ENCODE measurements at places on chromosomes 4 and X.

DNA sequence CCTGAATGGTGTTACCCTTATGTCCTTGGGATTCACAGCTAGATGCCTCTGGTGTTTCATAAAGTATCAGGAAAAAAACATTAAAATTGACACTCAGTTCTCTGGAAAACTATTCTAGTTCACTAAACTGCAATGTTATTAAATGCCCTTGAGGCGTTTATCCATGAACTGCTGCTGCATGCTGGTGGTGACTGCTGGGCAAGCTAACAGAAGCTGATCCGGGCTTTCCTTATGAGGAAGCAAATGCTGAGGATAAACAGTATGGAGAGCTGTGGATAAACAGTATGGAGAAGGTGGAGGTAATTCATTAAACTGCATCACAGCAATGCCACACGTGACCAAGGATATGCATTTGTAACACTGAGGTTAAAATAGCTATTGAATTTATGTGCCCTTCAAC lies 227.0 kb downstream of the NR3C2 start:
- DNase-seq, result no peak

GRCh38 chrX:151151665-151152267 lies 24.6 kb upstream of the GPR50 start:
- DNase-seq, result peak; percentile 66

DNA sequence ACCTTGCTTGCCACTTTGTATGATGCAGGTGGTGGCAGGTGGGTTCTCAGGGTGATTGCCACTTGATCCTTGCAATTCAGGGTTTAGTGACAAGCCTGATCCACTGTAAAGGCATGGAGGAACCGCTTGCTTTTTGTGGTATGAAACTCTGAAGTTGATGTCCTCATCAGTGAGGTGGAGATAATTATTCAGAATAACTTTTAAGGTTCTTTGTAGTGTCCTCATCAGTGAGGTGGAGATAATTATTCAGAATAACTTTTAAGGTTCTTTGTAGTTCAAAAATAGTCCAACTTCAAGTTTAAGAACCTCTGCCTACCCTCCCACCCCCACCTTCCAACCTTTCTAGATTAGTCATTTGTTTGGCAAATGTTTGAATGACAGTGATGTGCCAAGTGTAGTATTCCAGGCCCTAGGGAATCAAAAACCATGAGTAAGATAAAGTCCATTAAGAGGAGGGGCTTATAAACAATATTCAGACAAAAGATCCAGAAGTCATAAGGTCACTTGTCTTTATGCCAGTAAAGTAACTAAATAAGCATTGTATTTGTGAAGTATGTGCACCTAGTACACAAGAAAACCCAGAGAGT lies 51.2 kb downstream of the DCUN1D4 start:
- DNase-seq, result no peak

DNA sequence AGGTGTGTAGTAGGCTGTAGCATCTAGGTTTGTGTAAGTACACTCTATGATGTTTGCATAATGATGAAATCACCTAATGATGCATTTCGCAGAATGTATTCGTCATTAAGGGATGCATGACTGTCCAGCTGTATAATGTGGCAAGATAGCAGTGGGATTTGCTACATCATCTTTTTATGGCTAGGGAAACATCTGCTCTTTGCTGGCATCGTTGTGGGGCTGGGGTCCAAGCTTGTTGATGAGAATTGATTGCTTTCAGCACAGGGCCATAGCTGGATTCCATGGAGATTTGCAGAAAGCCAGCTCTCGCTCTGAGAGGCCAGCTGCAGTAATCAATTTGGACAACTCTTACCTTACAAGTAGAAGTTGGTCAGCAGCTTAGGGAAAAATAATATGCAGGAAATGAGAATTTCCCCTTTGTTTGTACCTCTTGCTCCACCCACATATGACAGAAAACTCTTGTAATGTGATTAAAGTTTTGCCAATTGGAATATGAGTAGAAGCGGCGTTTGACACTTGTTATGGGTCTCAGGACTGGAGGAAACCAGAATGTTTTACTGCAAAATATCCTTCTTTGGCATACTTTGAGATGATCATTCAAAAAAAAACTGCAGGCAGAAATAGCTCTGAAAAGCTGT lies 310.5 kb downstream of the RAPGEF2 start:
- no peak for DNase-seq

DNA sequence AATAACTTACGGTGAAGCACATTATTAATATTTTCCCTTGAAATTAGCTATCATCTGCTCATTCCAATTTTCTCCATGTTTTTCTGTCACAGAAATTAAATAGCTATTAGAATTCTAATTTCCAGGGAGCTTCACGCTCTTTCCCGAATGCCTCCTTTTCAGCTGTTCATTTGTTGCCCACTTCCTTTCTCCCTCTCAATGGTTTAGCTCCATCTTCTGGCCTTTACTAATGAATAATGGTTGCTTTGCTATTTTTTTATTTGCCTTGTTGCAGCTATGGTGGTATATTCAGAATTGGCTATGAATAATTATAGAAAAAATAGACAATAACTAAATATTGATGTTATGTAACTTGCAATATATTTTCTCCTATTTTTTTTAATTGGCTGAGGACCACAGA lies 70.5 kb downstream of the GRIA2 start:
- DNase-seq, result no peak

DNA sequence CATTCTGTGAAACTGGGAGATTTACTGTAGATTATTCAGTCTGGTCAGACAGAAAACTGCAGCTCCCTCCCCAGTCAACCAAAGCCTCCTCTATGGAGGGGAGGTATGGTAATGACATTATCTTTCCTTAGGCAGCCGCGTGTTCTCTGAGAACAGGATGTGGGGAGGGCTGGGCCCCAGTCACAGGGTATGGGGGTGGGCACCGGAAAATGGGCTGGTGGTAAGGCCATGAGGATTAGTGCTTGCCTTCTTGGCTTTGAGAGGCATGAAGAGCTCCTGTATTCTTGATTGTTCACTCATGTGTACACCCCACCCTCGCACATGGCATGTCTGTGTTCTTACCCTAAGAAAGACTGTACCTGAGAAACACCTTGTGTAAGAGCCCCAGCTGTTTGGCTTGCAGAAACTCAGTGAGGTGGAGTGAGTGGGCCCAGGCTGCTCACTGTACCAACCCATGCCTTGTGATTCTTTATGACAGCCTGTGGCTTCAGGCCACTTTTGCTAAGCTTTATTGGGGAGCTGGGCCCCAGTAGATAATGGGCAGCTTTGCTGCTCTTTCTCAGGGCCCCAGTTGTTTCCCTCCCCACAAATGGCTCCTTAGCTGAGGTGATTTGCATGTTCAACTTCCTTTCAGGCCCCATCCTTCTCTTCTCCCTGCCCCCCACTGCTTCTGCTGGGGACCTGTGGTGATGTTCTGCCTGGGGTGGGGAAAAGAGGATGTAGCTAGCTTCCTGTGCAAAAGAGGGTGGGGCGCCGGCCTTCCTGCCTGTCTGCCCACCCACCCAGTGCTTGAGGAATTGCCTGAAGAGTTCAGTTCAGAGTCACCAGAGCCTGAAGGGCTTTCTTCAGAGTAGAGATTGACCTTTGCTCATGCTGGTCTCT lies 30.7 kb downstream of the MSN start:
- no peak for DNase-seq

DNA sequence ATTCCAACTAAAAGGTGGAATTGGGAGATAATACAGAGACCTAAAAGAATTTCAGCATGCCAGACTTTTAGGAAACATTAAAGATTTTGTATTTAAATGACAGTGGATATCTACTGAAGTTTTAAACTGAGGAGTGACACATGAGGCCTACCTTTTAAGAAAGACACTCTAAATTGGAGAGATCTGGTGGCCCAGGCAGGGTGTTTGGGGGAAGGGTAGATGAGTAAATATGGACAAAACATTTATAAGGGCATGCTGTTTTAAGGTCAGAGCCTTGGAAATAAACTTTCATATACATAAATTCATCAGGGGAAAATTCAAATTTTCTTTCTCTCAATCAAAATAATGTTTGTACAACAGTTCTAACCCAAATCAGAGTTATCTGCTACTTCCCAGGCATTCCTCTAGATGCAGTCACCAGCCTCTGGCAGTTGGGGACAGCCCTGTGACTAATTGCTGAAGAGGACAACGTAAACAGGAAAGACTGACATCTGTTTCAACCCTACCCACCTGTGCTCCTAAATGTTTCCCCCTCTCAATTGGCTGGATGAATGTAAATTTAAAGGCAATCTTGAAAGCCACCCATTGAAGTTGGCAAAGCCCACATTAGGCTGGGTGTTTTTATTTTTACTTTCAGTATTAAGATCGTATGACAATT lies 1646.9 kb upstream of the ADGRL3 start:
- peak; percentile 3 for DNase-seq

DNA sequence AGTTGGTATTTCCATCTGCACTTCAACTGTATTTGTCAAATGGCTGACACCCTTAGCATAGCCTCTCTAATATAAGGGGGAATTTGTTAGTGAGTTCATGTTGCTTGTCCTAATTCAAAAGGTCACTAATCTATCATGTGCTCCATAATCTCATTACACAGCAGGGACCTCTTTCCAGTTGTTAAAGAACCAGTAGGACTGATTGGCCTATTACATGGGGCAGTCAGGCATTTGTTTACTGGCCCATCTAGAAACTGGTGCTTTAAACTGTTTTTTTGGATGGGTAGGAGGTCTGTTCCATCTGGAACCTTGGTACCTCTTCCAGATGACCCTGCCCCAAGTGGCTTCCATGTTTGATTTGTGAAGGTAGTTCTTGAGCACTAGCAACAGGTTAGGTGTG lies 11.4 kb downstream of the ANK2 start:
- DNase-seq, result no peak

- no peak for DNase-seq
Observed at GRCh38 chrX:21047034-21047455, 327.2 kb upstream of the CNKSR2 start.

DNA sequence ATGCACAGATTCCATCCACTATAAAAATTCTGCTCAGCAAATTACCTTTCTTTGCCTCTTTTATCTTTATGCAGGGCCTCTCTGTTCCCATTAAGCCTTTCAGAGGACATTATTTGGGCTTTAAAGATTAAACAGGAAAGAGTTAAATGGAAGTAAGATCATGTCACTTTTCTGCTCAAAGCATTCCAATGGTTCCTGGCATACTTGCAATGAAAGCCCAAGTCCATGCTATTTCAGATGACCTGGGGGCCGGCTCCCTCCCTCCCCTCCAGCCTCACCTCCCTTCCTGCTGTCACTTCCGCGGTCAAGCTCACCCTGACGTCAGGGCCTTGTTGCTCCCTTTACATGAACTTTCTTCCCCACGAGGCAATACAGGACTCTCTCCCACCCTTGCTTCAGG lies 125.5 kb downstream of the C4orf51 start:
- no peak for DNase-seq

DNA sequence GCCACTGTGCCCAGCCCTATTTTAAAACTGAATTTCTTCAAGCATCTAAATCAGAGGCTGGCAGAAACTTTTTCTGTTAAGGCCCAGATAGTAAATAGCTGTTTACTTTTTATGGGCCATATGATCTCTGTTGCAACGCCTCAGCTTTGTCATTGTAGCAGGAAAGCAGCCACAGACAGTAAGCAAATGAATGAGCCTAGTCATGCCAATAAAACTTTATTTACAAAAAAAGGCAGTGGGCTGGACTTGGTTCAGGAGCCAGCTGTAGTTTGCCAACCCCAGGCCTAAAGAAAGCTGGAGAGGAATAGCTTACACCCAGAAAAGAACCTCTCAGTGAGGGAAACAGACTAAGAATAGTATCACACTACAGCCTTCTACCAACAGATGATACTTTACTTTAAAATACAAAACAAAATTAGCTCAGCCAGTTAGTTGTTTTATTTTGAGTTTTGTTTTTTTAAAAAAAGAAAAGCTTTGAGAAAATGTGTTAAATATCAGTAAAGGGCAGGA lies 25.5 kb downstream of the CHST7 start:
- no peak for DNase-seq

DNA sequence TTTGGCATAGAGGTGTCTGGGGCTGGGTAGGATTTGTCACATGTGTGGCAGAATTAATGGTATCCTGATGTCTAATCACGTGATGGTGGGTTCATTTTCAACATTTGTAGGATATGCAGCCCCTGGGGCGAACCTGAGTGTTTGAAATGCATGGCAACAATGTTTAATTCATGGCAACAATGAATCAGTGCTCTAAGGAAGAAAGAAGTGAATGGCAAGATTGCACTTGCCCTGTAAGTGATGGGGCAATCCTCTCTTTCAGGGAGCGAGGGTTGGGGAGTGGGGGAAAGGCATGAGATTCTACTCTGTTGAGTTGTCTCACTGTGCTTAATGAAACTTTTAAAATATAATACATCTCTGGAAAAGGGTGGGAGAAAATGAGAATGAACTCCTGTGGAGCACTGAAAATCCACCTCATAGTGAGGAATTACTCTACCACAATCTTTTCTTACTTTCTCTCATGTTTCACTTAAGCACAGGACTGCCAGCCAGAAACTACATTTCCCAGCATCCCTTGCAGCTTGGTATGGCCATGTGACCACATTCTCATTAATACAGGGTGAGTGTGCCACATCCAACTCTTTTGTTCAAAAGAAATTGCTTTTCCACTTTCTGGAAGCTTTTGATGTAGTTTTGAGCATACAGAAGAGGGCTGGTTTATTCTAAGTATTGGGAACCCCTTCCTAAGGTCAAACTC lies 64.0 kb upstream of the PGM2 start:
- DNase-seq, result no peak

- DNase-seq, result no peak
Observed at GRCh38 chr4:24674279-24674678, 89.9 kb upstream of the DHX15 start.

- DNase-seq, result peak; percentile 66
Observed at GRCh38 chr4:124262211-124263179, 450.0 kb downstream of the ANKRD50 start.

DNA sequence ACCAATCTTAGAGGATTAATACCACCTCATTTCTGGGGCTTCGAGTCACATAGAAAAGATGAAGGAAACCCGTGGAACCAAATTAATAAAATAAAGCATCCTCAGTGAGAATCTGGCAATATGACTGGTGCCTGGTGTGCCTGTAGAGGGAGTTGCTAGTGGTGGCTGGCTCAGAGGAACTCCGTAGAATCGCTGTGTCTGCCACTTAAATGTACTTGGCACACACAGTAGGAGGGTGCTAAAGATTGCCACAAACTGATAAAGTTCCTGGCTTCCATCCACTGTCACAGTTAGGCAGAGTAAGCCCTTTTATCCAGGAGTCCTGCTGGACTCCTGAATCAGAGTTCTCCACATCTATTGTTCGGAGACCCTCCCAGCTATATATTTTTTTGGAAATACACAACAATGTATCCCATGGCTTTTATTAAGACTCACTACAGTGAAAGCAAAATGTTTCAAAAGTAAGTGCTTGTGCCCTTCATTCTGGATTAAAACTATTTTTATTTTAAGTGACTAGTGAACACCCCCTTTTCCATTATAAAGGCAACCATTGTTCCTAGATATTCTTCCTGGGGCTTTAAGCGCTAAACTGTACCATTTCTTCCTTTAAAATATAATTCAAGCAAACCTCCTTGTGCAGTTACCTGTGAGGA lies 56.6 kb downstream of the KIF4A start:
- no peak for DNase-seq

- DNase-seq, result no peak
Observed at GRCh38 chr4:159429693-159430035, 326.8 kb downstream of the RAPGEF2 start.
